Activated T-cell treated with anti-CD3 and anti-CD28 coated beads, Interleukin-2, amount 50 U/mL, for 72 hours (primary cell): ENCODE measurements at places on chromosomes 6 and 20. TPM values are rescaled to one million over a fixed set of nuclear protein-coding genes. Genes with fewer than 3 reads are reported as not detected.

Gene TRIM15
- total RNA-seq, result 0.95 TPM

Gene PTPRK
- total RNA-seq, result 3.8 TPM

Gene RBPJL
- total RNA-seq, result not detected

Gene FAM184A
- 18.4 TPM for total RNA-seq

Gene RHAG
- total RNA-seq, result not detected

DNA sequence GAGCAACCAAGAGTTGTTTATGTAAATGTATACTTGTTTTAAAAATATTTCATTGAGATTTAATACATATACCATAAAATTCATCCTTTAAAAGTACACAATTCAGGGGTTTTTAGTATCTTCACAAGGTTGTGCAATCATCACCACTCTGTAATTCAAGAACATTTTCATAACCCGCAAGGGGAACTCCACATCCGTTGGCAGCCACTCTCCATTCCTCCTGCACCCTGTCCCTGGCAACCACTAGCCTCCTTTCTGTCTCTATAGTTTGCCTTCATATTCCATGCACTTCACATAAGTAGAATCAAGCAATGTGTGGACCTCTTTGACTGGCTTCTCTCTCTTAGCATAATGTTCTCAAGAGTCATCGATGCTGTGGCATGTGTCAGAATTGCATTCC, 104.2 kb upstream of the PDE10A start:
- no peaks in the 10 kb centered on the region for H3K36me3 ChIP-seq
- no peaks in the 10 kb centered on the region for H3K27me3 ChIP-seq
- H3K4me1 ChIP-seq, result no peaks in the 10 kb centered on the region

GRCh38 chr6:77883851-77884250, 231.0 kb downstream of the MEI4 start:
- H3K27ac ChIP-seq, result no peak overlapping the region
- DNase-seq, result no peak
- H3K36me3 ChIP-seq, result peaks cover 3% of the 10 kb centered on the region

DNA sequence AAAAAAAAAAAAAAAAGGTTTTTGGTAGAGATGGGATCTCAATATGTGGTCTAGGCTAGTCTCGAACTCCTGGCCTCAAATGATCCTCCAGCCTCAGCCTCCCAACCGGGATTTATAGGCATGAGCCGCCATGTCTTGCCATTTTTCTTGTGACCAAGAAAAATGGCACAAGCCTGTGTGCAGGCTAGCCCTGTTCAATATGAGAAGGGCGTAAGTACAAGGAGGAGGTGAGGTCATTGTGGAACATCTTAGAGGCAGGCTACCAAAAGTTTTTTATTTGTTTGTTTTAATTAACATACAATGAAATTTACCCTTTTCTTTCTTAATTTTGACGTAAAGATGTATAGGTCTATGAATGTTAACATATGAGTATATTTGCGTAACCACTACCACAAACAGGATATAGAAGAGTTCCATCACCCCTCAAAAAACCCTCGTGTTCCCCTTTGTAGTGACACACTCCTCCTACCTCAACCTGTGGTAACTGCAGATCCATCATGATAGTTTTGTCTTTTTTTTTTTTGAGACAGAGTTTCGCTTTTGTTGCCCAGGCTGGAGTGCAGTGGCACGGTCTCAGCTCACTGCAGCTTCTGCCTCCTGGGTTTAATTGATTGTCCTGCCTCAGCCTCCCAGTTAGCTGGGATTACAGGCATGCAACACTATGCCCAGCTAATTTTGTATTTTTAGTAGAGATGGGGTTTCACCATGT, 28.3 kb upstream of the KIF3B start:
- peak overlapping the region; percentile 18 for H3K27ac ChIP-seq
- peaks cover 85% of the 10 kb centered on the region for H3K4me1 ChIP-seq
- DNase-seq, result peak; percentile 60
- no peaks in the 10 kb centered on the region for H3K27me3 ChIP-seq
- H3K4me3 ChIP-seq, result peak overlapping the region; percentile 46

DNA sequence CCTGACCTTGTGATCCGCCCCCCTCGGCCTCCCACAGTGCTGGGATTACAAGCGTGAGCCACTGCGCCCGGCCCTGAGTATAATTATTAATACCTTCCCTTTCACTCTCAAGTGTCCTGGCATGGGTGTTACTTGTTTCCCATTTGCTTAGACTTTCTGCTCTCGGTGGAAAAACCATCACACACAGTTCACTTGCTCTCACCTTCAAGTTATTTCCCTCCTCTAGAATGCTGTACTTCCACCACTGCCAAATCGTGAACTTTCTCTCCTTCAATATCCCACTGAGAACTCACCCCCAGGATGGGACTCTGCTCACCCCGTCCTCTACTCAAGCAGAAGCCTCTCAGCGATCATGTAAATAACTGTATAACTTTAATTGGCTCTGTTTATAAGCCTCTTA, 4.6 kb upstream of the HIVEP1 start:
- H3K27me3 ChIP-seq, result no peaks in the 10 kb centered on the region
- no peak overlapping the region for H3K4me3 ChIP-seq
- H3K27ac ChIP-seq, result no peak overlapping the region
- DNase-seq, result no peak
